ENCODE measurements at places on chromosomes 12 and 14.

DNA sequence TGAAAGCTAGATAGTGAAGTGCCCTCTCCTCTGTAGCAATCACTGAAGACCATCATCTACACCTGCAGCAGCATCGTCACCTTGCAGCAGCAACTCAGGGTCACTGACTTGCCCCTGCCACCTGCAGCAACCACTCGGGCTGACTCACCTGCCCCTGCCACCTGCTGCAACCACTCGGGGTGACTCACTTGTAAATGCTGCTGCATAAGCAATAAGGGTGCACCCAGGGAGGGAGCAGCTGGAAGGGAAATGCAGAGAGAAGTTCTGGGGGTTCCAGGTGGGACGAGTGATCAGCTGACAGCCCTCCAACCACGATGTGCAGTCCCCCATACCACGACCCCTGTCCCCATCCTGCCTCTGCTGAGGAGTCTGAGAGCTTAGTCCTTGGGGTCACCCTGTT is 357.1 kb upstream of the SFSWAP start:
- no peak overlapping the region for H3K27ac ChIP-seq
- H3K4me3 ChIP-seq: no peak overlapping the region
- peaks cover 18% of the 10 kb centered on the region for H3K36me3 ChIP-seq
- peaks cover 6% of the 10 kb centered on the region for H3K27me3 ChIP-seq

GRCh38 chr14:64137657-64138290 is 156.4 kb downstream of the ESR2 start:
- no peaks in the 10 kb centered on the region for H3K4me1 ChIP-seq
- no peak overlapping the region for H3K4me3 ChIP-seq
- no peak overlapping the region for H3K27ac ChIP-seq
- no peaks in the 10 kb centered on the region for H3K27me3 ChIP-seq
- DNase-seq: peak; percentile 7
- H3K36me3 ChIP-seq: no peaks in the 10 kb centered on the region

DNA sequence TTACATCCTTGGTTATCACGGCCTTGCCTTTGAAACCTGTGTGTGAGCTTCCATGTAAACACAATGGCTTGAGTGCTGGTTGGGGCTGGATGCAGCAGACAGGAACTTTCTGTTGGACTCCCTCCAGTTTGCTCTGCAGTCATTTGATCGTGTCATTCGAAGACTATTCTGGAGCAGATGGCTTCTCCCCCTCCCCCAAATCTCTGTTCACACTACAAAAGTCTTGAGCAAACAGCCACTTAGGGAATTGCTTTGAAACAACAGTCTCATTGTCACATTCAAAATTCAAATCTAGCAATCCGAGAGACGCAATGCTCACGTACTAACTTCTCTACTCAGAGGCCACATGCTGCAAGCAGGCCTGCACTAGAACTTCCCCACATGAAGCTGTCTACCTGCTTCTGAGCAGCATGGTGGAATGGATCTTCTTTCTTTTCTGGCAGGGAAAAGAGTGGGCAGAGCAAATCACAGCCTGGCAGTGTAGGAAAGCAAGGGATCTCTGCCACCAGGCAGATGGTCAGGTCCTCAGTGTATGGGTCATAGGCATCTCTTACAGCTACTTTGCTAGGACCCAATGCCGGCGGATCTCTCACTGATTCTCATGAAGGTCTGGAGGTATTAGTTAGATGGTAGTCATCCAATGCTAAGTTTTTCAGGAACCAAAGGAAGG is 214.2 kb downstream of the PPM1H start:
- no peak overlapping the region for H3K4me3 ChIP-seq
- no peaks in the 10 kb centered on the region for H3K36me3 ChIP-seq
- peak overlapping the region; percentile 77 for H3K27ac ChIP-seq
- no peaks in the 10 kb centered on the region for H3K27me3 ChIP-seq
- DNase-seq: peak; percentile 66

DNA sequence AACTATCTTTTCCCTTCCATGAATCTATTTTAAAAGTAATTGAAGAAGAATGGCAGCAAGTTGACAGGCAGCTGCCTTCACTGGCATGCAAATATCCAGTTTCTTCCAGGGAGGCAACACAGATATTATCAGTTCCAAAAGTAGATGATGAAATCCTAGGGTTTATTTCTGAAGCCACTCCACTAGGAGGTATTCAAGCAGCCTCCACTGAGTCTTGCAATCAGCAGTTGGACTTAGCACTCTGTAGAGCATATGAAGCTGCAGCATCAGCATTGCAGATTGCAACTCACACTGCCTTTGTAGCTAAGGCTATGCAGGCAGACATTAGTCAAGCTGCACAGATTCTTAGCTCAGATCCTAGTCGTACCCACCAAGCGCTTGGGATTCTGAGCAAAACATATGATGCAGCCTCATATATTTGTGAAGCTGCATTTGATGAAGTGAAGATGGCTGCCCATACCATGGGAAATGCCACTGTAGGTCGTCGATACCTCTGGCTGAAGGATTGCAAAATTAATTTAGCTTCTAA is 18.4 kb downstream of the TMPO start:
- H3K36me3 ChIP-seq: no peaks in the 10 kb centered on the region
- DNase-seq: peak; percentile 8
- no peak overlapping the region for H3K27ac ChIP-seq
- H3K4me3 ChIP-seq: no peak overlapping the region

DNA sequence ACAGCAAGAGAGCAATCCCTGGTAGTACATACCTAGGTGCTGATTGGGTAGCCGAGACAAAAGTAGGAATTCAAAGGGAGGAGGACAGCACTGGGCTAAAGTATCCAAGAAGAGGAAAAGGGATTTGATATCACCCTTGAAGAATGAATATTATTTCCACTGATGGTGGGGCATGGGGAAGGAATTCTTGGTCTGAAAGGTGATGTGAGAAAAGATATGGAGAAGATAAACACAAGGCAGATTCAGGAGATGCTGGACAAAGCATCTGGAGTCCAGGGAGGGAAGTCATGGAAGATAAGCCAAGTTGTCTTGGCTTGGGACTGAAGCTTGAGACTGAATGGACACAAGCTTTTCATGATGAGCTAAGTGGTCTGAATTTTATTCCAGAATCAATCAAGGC is 194.0 kb downstream of the EGLN3 start:
- H3K4me3 ChIP-seq: no peak overlapping the region
- H3K4me1 ChIP-seq: peaks cover 30% of the 10 kb centered on the region
- no peaks in the 10 kb centered on the region for H3K27me3 ChIP-seq
- no peaks in the 10 kb centered on the region for H3K36me3 ChIP-seq
- no peak overlapping the region for H3K27ac ChIP-seq

DNA sequence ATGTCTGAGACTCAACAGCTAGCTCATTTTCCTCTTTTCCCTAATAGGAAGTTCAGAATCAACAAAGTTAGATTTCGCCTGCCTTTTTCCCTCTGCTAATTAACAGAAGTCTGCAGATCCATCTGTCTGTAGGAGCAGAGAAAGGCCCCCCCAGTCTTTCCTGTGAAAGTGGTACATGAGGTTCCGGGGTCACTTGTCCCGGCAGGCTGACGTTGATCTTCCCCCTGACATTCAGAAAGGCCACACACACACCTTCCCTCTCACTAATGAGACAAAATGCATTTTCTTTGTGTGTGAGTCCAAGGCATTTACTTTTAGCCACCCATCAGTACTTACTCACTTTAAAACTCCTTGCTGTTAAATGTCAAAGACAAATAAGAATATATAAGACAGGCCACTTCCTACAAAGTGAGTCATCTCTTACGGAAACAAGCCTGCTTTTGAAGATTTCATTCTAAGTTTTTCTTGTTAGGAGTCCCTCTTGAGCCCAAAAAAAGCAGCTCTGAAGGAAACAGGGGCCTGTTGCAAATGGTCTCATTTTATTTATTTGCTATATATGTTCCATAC is 138.7 kb downstream of the TTC7B start:
- peak; percentile 65 for DNase-seq
- H3K27me3 ChIP-seq: no peaks in the 10 kb centered on the region
- peak overlapping the region; percentile 81 for H3K27ac ChIP-seq
- H3K36me3 ChIP-seq: peaks cover 10% of the 10 kb centered on the region
- peak overlapping the region; percentile 28 for H3K4me3 ChIP-seq

GRCh38 chr14:68932686-68933085 is 46.4 kb downstream of the ACTN1 start:
- H3K36me3 ChIP-seq: peaks cover 45% of the 10 kb centered on the region
- no peak for DNase-seq
- H3K27ac ChIP-seq: peak overlapping the region; percentile 41
- H3K4me3 ChIP-seq: 0 out of 2 replicates have a peak overlapping the region, but pooled peaks have one; percentile 1

DNA sequence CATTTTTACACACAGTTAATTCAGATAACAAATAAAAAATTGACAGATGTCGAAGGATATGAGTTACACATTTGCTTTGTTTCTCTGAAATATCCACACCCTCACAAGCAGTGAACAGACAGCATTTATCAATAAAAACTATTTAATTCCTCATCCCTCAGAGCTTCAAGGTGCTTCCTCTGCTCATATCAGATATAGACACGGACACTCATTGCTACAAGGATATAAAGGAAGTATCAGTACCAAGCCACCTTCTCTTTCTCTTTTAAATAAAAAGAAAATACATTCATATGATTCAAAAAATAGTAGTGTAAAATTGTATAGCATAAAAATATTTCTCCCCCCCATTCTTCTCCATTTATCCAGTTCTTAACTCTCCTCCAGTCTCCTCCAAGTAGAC is 21.9 kb upstream of the MAGOHB start:
- peaks cover 63% of the 10 kb centered on the region for H3K4me1 ChIP-seq
- peak overlapping the region; percentile 53 for H3K4me3 ChIP-seq
- no peak for DNase-seq
- H3K36me3 ChIP-seq: peaks cover 12% of the 10 kb centered on the region

Measured in HFFc6 (cell line).